ENCODE measurements at places on chromosomes 13 and 19.

DNA sequence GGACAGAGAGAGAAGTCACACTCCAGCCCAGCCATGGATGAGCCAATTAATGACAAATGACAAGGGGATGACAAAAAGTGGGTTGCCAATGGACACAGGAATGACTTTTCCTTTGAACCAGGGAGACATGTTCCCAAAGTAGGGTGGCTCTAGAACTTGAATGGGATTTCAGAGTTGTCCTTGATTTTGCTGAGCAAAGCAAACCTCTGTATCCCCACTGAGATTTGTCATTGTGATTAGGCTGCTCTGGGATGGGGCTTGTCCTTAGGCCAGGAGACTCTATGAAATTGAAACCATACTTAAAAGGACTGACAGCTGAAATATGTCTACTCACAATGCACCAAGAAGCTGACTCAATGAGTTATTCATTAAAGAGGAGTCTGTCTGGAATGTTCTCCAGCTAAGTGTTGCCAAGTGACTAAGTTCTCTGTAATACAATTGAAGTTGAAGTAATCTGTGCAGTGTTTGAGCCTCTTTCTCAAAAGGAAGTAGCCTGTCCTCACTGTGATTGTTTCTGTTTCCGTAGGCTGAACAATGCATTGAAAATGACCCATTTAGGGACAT, 69.0 kb upstream of the PCDH9 start:
- no peaks in the 10 kb centered on the region for H3K4me1 ChIP-seq
- no peak overlapping the region for H3K27ac ChIP-seq
- no peaks in the 10 kb centered on the region for H3K27me3 ChIP-seq
- H3K4me3 ChIP-seq, result no peak overlapping the region
- no peak for DNase-seq

DNA sequence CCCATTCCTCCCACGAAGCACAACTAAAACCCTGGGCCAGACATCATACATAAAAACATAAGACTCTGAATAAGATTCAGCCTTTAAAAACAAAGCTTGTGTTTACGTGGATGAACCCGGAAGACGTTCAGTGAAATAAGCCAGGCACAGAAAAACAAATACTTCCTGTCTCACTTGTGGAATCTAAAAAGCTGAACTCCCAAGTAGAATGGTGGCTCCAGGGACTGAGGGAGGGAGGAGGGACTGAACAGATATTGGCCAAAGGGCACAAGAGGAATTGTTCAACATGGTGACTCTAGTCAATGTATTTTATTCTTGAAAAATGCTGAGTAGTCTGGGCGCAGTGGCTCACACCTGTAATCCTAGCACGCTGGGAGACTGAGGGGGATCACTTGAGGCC, 35.7 kb upstream of the TPM4 start:
- peaks cover 10% of the 10 kb centered on the region for H3K4me1 ChIP-seq
- H3K36me3 ChIP-seq, result no peaks in the 10 kb centered on the region
- H3K27me3 ChIP-seq, result no peaks in the 10 kb centered on the region
- no peak overlapping the region for H3K4me3 ChIP-seq

DNA sequence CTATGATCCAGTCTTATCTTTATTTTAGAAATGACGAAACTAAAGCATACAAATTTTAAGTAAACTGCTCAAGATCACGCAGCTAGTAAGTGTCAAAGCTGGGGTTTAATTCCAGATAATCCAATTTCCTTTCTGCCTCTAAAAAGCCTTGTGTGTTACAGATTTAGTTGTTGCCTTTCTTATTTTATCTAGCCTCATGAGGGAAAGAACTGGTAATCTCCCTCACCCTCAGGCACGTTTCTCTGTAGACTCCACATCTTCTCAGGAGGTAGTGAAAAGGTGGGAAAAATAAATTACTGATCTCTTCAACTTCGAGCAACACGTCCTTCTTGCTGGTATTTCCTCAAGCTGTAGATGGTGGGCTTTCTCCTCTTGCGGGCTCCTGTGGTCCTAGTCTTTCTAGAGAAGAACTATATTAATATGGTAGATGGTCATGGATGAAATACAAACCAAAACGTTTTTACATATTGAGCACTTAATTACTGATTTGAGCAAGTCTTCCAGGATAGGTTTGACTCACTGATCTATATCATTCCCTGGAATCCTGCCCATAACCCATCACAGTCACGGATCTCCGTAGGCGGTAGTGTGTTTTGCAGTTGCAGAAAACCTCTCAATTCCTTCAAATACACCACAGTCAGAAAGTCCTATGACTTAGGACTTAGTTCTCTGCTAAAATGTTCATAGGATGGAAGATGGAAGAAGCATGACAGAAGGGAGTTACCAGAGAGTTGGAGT, 519.5 kb downstream of the DCT start:
- H3K27me3 ChIP-seq, result no peaks in the 10 kb centered on the region
- H3K4me1 ChIP-seq, result no peaks in the 10 kb centered on the region
- DNase-seq, result no peak
- no peak overlapping the region for H3K4me3 ChIP-seq
- no peak overlapping the region for H3K27ac ChIP-seq
- no peaks in the 10 kb centered on the region for H3K36me3 ChIP-seq

GRCh38 chr19:46725036-46725820, 8.3 kb upstream of the PRKD2 start:
- H3K36me3 ChIP-seq, result peaks cover 100% of the 10 kb centered on the region
- H3K4me1 ChIP-seq, result peaks cover 39% of the 10 kb centered on the region
- H3K27me3 ChIP-seq, result no peaks in the 10 kb centered on the region
- H3K4me3 ChIP-seq, result no peak overlapping the region
- no peak overlapping the region for H3K27ac ChIP-seq
- no peak for DNase-seq

DNA sequence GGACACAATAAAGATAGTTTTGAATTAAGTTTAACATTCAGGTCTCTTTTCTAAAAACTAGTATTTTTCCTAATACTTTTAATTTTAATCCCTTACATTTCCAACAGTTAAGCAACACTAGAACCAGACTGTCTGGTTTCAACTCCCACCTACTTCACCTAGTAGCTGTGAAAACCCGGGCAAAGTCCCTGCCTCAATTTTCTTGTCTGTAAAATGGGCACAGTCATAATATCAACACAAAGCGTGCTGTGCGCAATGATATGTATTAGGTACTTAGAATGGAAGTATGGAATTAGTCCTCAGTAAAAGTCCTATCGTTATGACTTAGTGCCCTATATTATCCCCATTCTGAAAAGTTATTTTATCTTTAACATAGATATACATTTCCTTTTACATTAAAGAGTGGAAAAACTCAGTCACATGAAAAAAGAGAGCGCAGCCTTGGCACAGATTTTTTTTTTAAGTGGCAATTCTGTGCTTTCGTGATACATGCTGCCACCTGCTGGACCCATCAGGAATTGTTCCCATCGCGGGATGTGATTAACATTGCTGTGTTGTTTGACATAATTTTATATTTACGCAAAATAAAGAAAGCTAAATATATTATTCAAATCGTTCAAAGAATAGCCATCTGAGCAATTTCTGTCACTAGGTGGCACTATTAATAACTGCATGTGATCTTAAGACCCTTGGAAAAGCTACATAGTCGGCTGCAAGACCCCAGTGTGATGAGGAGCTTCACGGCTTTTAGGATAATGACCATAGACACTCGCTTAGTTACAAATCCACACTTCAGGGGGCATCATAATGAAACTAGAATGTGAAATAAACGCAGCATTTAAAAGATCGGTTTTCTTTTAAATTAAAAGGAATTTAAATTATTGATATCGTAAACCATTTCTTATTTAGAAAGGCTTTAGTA, 59.9 kb downstream of the LIG4 start:
- DNase-seq, result no peak
- no peaks in the 10 kb centered on the region for H3K36me3 ChIP-seq
- H3K27me3 ChIP-seq, result no peaks in the 10 kb centered on the region
- H3K4me1 ChIP-seq, result no peaks in the 10 kb centered on the region
- H3K27ac ChIP-seq, result no peak overlapping the region

GRCh38 chr19:37594982-37595382, 306 bp downstream of the ZNF540 start:
- no peaks in the 10 kb centered on the region for H3K27me3 ChIP-seq
- peaks cover 26% of the 10 kb centered on the region for H3K4me1 ChIP-seq
- peak; percentile 92 for DNase-seq
- H3K4me3 ChIP-seq, result peak overlapping the region; percentile 73
- peaks cover 17% of the 10 kb centered on the region for H3K36me3 ChIP-seq
- peak overlapping the region; percentile 92 for H3K27ac ChIP-seq

DNA sequence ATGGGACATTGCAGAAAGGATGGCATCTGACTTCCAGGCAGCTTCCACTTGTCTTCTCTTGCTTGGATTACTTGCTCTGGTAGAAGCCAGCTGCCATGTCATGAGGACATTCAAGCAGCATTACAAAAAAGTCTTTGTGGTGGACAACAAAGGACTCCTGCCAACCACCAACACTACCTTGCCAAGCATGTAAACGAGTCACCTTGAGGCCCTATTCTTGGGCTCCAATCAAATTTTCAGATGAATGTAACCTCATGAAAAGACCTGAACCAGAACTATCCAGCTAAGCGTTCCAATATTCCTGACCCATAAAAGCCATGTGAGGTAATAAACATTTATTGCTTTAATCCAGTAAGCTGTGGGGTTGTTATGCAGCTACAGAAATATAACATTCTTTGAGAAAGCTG, 12.5 kb downstream of the PROSER1 start:
- no peak for DNase-seq
- no peak overlapping the region for H3K27ac ChIP-seq
- no peak overlapping the region for H3K4me3 ChIP-seq
- H3K27me3 ChIP-seq, result no peaks in the 10 kb centered on the region
- peaks cover 83% of the 10 kb centered on the region for H3K36me3 ChIP-seq
- H3K4me1 ChIP-seq, result no peaks in the 10 kb centered on the region

DNA sequence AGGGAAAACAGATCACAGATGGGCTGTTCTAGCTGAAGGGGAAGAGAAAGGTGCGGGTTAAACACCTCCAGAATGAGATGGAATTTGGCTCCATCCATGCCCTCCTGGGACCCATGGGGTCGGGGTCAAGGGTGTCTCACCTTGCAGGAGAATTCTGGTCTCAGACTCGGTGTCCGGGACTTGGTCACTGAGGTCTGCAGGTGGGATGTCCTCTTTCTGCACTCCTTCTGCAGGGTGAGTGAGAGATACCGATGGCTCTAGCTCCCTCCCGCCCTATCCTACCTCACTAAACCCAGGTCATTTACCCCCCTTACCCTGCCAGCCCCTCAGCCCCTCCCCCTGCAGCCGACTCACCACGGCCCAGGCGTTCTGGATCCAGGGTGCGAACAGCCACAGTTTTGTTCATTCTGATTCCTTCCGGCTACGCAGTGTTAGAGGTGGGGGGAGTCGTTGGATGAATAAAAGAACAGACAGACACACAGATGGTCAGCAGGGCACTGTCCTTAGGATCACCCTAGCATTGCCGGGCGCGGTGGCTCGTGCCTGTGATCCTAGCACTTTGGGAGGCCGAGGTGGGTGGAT, 24.1 kb downstream of the C3 start:
- no peaks in the 10 kb centered on the region for H3K36me3 ChIP-seq
- H3K27ac ChIP-seq, result no peak overlapping the region
- H3K27me3 ChIP-seq, result no peaks in the 10 kb centered on the region
- H3K4me1 ChIP-seq, result no peaks in the 10 kb centered on the region
- no peak for DNase-seq
- no peak overlapping the region for H3K4me3 ChIP-seq

DNA sequence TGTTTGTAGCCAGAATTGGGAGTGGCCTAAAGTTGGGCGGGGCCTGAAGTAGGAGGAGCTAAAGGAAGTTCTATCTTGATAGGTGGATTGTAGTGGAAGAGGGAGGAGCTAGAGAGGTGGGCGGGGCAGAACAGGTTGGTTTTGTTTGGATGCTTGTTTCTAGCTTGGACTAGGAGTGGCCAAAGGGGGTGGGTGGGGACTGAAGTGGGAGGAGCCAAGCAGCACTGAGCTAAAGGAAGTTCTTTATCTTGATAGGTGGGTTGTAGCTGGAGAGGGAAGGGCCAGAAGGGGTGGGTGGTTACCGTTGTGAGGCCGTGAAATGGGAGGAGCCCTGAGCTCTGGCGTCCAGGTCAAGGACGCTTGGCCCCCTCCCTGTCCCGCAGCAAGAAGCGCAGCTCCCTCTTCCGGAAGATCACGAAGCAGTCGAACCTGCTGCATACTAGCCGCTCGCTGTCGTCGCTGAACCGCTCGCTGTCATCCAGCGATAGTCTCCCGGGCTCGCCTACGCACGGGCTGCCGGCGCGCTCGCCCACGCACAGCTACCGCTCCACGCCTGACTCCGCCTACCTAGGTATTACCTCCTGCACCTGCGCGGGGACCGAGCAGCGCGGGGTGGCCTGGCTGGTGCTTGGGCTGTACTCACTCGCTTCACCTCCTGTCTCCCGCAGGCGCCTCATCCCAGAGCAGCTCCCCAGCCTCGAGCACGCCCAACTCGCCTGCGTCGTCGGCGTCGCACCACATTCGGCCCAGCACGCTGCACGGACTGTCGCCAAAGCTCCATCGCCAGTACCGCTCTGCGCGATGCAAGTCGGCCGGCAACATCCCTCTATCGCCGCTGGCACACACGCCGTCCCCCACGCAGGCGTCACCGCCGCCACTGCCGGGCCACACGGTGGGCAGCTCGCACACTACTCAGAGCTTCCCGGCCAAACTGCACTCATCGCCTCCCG, 8.0 kb downstream of the DNASE2 start:
- DNase-seq, result no peak
- H3K36me3 ChIP-seq, result peaks cover 18% of the 10 kb centered on the region
- H3K27me3 ChIP-seq, result no peaks in the 10 kb centered on the region
- no peak overlapping the region for H3K27ac ChIP-seq

DNA sequence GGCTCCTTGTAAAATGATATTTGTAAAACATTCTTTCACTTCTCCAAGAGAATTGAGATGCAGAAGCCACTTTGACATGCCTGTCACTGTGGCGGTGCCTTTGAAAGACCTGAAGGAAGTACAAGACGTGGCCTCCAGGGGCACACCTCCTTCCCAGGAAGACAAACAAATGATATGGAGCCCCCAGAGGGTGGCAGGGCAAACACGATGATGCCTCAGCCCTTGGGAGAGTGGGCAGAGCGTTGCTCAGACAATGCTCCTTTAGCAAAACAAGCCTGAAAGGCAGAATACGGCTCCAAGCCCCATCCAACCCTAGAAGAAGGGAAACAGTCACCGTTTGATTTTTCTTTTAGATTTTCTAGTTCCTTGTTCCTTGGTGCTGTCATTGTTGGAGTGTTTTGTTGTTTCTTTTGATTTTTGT, 9.2 kb upstream of the ATP12A start:
- H3K36me3 ChIP-seq, result no peaks in the 10 kb centered on the region
- DNase-seq, result no peak
- H3K4me3 ChIP-seq, result no peak overlapping the region
- H3K27ac ChIP-seq, result no peak overlapping the region
- peaks cover 14% of the 10 kb centered on the region for H3K4me1 ChIP-seq
- no peaks in the 10 kb centered on the region for H3K27me3 ChIP-seq

GRCh38 chr13:79910875-79911540, 429.9 kb downstream of the SPRY2 start:
- no peak overlapping the region for H3K27ac ChIP-seq
- no peaks in the 10 kb centered on the region for H3K36me3 ChIP-seq

GRCh38 chr13:96662036-96662435, 332.2 kb downstream of the OXGR1 start:
- no peak overlapping the region for H3K4me3 ChIP-seq
- H3K27ac ChIP-seq, result no peak overlapping the region
- H3K4me1 ChIP-seq, result no peaks in the 10 kb centered on the region
- H3K36me3 ChIP-seq, result no peaks in the 10 kb centered on the region
- DNase-seq, result no peak
- H3K27me3 ChIP-seq, result no peaks in the 10 kb centered on the region

- H3K27ac ChIP-seq, result no peak overlapping the region
- no peak for DNase-seq
- no peaks in the 10 kb centered on the region for H3K4me1 ChIP-seq
- no peaks in the 10 kb centered on the region for H3K27me3 ChIP-seq
Observed at GRCh38 chr13:69287050-69287698, 820.5 kb upstream of the ATXN8OS start.

Measured in esophagus muscularis mucosa (tissue), 4 donors.